ENCODE measurements at places on chromosomes 5 and 9.

DNA sequence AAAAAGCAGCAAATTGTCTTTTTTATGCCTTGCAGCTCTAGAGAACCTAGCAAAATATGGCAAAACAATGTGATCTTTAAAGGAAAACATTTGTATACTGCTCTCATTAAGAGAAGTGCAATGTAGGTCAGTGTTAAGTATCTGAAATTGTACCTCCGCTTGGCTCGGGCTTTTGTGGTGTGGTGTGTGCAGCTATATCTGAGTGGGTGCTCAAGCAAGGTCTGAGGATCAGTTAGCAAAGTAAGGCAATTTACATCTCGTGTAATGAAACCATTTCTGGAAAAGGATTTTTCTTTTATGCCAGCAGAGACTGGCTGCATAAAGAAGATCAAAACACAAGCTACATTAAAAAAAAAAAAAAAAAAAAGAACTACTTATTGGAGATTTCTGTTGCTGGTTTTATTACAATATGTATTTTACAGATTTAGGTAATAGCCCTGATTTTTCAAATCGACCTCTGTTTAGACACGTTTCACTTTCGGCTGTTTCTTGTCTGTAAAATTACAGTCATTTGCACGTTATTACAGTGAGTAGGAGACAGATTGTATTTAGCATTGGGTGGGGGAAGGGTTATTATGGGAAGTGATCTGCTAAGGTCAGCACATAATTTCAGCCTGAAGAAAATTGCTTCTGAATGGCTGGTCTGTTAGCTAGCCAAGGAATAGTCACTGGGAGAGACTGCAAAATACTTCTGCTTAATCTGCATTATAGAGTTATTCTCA, 7.9 kb upstream of the ZNF608 start:
- no peak for DNase-seq

- DNase-seq, result no peak
These were observed 19.0 kb upstream of the PSIP1 start for GRCh38 chr9:15529566-15530324.

DNA sequence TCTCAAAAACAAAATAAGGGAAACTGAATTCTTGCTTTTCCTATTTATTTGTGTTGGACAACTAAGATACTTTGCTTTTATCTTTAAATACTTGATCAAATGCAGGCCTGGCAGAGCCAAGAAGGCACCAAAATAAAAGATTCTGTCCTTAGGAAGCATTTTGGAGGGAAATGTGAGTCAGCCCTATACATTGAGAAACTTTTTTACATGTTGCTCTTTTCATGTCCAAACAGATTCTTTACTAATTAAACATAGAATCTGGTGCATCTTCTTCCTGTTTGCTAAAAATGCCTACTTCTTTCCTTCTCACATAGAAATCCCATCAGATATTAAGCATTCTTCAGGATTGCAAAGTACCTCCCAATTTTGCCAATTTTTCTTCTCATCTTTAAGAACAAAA, 1160.4 kb downstream of the EFNA5 start:
- DNase-seq, result no peak

GRCh38 chr9:130241198-130241535, 24.4 kb upstream of the HMCN2 start:
- no peak for DNase-seq
